ENCODE measurements at places on chromosomes 2 and 18. TPM values are rescaled to one million over a fixed set of nuclear protein-coding genes. Genes with fewer than 3 reads are reported as not detected.

Gene IL1B
- polyA plus RNA-seq: 3.0 TPM

Gene GALNT14
- 2.2 TPM for polyA plus RNA-seq

Gene AGXT
- not detected for polyA plus RNA-seq

Gene HS1BP3
- polyA plus RNA-seq: 9.0 TPM

Gene UCN
- 0.59 TPM for polyA plus RNA-seq

Gene GLI2
- 9.4 TPM for polyA plus RNA-seq

All from muscle of arm (tissue), 14 donors.